ENCODE measurements at places on chromosomes 1 and 21.

DNA sequence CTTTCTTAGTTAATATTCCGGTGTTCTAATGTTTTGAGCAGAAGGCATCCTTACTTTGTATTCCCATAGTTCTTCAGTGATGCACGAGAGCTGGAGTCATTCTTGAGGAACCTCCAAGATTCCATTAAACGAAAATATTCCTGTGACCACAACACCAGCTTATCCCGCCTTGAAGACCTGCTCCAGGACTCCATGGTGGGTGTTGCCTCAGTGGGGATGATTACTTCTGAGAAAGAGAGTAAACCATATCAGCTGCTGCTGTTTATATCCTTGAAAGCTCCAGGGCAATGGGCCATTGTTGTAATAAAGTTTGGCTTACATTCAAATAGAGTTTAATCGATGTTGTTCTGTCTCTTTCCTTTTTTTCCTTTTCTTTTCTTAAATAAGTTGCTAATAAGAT, 93.1 kb downstream of the MACF1 start:
- no peak for DNase-seq

GRCh38 chr1:119222271-119222670, 81.8 kb upstream of the WARS2 start:
- no peak for DNase-seq

DNA sequence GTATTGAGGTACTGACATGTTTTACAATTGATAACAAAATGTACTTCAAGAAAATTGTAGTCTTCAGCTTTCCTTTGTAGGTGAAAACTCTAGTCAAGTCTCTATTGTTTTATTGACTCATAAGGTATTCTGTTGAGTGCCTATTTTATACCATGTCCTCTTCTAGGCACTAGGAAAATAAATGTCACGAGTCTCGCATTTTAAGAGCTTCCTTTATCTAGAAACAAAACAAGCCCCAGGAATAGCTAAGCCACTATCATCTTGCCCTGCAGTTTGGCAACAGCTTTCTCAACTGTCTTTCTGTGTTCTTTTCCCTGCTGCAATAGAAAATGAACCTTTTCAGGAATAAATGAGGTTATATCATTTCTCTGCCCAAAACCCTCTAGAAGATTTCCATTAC, 288.5 kb upstream of the NEGR1 start:
- DNase-seq, result no peak

- no peak for DNase-seq
These were observed 34.2 kb downstream of the KCNQ4 start for GRCh38 chr1:40817791-40818263.

DNA sequence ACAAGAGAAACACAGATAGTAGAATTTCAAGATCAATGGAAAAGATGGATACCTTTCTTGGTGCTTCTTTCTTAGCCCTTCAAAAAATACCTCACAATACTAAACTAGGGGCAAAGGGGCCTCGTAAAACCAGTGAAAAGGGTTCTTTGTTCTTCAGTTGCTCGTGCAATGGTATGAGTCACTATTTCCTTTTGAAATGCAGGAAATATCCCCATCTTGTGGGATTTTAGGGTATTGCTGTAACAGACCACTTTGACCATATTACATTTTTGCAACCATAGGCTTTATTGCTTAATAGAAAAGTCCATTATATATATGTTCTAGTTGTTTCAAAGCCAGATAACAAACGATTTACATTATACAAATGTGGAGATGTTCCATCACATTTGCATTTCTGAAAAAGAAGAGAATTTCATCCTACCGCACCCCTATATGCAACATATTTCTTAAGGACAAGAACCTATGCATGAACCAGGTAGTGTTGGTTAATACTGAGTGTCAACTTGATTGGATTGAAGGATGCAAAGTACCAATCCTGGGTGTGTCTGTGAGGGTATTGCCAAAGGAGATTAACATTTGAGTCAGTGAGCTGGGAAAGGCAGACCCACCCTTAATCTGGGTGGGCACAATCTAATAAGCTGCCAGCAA, 88.6 kb upstream of the PKN2 start:
- no peak for DNase-seq

DNA sequence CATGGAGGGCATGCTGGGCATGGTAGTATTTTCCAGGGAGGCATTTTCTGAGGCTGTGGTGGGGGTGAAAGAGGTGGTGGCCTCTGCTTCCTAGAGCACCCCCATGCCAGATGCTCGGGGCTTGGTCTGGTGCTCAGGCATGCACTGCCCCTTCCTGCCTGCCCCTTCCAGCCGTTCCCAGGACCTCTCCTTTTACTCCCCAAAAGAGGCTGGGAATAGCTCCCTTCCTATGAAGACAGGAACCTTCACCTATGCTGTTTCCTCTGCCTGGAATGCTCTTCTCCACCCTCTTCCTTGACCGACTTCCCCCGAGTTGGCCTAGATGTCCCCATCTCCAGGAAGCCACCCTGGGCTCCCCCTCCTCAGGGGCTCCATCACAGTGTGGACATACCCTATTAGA, 9.1 kb downstream of the EDN2 start:
- DNase-seq, result no peak

GRCh38 chr1:117321680-117322609, 45.3 kb upstream of the MAN1A2 start:
- no peak for DNase-seq

DNA sequence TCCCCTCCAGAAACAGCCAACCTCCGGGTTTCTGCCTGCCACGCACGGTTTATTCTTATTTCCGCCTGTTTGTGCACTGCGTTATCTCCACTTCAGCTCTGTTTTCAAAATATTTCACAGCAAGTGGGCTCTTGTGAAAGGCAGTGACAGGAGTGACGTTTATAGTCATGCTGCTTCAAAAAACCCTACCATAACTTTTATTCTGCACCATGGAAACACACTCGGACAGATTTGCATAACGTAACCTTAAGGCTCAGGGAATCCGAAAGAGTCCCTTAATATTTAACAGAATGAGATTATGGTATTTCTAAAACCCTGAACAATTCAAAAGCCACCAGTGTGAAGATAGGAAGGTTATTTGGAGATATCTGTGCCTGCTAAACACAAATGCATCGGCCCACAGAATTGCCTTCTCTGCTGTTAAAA, 782 bp upstream of the SDE2 start:
- DNase-seq, result no peak

DNA sequence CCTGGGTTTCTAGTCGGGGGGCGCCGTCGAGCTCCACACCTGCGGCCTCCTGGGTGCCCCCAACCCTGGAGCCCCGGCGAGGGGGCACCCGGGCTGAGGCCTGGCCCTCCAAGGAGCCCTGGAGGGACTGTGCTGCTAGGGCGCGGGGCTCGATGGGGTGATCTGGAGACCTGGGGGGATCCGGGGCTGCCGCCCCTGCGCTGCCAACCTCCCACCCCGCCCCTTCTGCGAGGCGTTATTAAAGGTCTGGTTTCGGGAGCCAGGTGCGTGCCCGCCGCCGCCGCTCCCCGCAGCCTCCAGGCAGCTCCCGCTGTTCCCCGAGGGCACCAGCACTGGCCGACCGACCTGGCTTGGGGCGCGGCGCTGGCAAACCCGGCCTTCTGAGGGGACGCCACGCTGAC, 746 bp upstream of the POFUT2 start:
- no peak for DNase-seq

GRCh38 chr1:171742577-171742922, 685 bp upstream of the VAMP4 start:
- DNase-seq, result peak; percentile 46

DNA sequence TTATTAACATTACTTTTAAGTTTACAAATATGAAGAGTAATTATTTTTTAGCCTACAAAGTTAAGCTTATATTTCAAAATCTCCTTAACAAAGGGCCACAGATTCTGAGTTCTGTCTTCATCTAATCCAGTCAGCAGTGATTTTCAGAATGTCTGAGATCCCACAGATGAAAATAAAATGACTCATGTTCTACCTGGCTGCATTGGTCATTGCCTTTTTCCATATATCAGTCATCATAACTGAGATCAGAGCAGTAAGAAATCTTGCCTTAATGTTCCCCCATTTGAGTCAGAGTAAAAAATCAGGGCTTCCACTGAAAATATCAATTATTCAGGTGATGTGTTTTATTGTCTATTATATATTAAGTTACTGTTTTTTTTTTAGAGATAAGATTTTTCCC, 416.1 kb downstream of the MRPL39 start:
- no peak for DNase-seq

GRCh38 chr1:16012590-16013219, 5.1 kb downstream of the HSPB7 start:
- DNase-seq, result peak; percentile 48

DNA sequence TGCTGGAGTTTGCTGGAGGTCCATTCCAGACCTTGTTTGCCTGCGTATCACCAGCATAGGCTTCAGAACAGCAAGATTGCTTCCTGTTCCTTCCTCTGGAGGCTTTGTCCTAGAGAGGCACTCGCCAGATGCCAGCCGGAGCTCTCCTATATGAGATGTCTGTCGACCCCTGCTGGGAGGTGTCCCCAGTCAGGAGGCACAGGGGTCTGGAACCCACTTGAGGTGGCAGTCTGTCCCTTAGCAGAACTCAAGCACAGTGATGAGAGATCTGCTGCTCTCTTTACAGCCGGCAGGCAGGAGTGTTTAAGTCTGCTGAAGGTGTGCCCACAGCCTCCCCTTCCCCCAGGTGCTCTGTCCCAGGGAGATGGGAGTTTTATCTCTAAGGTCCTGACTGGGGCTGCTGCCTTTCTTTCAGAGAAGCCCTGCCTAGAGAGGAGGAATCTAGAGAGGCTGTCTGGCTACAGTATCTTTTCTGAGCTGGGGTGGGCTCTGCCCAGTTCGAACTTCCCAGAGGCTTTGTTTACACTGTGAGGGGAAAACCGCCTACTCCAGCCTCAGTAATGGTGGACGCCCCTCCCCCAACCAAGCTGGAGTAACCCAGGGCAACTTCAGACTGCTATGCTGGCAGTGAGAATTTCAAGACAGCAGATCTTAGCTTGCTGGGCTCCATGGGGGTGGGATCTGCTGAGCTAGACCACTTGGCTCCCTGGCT, 205.0 kb downstream of the GPR52 start:
- no peak for DNase-seq

DNA sequence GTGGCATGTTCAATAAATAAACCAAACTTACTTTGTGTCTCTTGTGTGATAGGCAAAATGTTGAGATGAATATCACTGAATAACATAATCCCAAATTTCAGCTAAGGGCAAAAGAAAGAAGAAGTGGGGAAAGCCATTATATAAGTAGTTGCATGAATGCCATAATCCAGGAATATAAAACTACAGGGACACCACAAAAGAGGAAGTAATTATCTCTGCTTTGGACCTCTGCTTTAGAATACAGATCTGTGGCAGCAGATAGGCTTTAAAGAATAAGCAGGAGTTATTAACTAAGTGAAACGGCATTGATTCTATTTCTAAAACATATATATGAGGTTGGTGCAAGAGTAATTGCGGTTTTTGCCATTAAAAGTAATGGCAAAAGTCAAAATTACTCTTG, 288.5 kb upstream of the SNX7 start:
- no peak for DNase-seq

GRCh38 chr1:20207546-20207945, 21.2 kb upstream of the PLA2G2C start:
- DNase-seq, result no peak

DNA sequence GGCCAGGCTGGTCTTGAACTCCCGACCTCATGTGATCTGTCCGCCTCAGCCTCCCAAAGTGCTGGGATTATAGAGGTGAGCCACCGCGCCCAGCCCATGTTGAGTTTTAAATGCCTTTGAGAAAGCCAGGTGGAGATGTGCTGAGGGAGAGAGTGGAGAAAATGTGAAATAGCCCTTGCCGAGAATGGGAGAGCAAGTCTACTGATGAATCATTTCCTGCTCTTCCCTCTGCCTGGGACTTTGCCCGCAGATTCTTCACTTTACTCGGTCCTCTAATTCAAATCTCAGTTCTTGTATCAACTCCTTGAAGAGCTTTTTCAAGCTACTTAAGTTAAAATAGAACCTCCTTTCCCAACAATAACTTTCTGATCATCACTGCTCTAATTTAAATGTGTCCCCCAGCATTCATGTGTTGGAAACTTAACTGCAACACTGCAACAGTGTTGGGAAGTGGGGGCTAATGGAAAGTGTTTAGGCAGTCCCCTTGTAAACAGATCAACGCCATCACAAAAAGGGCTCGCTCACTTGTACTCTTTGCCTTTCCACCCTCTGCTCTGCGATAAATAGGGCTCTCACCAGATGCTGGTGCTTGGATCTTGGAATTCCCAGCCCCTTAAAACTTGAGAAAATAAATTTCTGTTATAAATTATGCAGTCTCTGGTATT, 27.8 kb downstream of the OSBPL9 start:
- DNase-seq, result no peak

DNA sequence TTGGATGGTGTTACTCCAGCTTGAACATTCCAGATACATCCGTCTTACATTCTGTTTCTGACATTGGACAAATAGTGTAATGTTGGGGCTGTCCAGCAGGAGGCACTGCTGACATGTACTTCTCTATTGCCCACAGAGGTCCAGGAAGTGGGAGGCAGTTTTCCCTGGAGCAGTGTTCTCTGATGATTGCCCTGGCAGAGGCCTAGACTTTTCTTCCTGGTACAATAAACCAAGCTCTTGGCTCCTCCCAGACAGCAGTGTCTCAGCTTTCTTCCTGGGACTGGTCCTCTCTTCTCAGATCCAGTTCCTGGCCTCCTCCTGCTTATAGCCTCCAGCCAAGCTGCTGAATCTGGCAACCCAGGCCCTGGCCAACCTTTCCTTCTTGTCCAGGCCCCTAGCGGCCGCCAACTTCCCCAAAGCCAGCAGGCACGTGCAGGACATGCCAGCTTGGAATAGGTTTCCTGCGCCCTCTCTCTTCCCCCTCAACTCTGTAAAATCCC, 14.9 kb upstream of the IFNLR1 start:
- DNase-seq, result peak; percentile 70

DNA sequence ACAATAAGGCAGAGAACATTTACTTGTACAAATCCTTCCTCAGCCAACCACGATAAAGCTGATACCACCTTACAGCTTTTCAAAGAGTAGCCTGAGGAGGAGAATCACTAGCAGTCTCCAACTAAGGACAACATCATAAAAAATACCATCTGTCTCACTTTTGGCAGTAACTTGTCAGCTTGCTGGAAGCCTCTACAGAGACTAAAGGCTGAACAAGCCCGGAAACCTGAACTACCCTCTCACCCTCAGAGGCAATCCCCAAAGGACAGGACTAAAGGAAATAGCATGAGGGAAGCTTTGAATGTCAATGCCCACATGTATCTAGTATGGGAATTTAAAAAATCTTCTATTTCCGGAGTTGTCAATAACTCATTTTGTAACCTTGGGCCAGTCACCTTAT, 10.6 kb downstream of the SRSF4 start:
- no peak for DNase-seq

GRCh38 chr1:61182049-61182448, 99.7 kb downstream of the NFIA start:
- DNase-seq, result no peak
